ENCODE measurements at places on chromosomes 7 and 10.

- no peak for DNase-seq
Measured at GRCh38 chr7:30838008-30838407, 66.8 kb downstream of the MINDY4 start.

DNA sequence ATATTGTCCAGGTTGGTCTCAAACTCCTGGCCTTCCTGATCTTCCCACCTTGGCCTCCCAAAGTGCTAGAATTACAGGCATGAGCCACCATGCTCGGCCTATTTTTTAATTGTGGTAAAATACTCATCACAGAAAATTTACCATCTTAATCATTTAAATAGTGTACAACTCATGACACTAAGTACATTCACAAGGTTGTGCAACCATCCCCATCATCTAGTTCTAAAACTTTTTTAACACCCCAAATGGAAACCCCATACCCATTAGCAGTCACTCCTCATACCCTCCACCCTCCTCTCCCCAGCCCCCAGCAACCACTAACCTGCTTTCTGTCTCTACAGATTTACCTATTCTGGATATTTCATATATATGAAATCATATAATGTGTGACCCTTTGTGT, 90.3 kb downstream of the DOCK4 start:
- no peak for DNase-seq

- DNase-seq: no peak
Measured at GRCh38 chr7:102983602-102984001, 70.8 kb downstream of the LRRC17 start.

DNA sequence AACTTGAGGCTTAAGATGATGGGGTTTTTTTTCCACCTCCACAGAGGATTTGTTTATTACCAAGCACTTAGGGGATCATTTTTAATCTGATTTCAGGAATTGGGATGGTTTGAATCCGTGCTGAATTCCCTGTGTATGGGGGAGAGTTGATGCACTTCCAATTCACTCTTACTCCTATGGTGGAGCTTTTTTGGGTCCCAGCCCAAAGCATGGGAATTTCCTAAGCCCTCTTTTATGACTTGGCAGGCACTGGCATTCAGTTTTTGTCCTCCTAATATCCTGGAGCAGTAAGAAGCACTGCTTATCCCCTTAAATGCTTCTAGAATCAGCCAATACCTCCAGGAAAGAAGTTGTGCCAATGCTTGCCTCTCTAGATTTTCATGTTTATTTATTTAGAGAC, 78.7 kb downstream of the HYCC1 start:
- DNase-seq: no peak

DNA sequence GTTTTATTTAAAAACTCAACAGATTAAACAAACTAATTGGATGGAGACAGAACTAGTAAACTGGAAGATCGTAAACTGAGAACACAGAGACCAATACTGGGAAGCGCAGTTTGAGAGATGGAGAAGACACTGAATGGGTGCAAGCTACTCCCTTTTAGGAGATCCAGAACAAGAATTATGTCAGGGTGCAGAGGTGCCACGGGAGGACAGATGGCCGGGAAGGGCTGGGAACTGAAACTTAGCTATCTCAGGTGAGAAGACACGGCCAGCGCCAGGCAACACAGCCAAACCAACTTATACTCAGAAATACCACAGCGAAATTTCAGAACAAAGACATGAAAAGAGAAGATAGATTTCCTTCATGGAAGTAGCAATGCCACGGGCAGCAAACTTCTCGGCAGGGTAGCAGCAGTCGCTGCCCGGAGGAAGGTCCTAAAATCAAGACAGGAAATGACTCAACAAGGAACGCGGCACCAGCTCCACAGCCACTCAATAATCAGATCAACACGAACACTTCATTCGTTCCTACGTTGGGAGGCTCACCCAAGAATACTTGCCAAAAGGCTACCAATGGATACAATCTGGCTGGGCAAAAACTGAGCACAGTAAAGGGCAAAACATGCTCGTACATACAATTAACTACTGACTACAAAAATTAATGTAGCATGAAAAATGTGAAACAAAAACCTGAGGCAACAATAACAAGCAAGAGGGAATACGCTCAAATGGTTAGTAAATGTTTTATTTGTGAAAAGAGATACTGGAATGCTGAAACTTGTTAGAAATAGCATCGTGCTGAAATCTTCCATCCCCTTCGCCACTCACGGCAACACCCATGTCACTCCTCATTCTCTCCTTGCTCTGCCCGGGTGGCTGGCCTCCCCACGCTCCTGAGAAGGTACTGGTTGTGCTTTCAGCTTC, 2.2 kb upstream of the LRRC27 start:
- DNase-seq: no peak

DNA sequence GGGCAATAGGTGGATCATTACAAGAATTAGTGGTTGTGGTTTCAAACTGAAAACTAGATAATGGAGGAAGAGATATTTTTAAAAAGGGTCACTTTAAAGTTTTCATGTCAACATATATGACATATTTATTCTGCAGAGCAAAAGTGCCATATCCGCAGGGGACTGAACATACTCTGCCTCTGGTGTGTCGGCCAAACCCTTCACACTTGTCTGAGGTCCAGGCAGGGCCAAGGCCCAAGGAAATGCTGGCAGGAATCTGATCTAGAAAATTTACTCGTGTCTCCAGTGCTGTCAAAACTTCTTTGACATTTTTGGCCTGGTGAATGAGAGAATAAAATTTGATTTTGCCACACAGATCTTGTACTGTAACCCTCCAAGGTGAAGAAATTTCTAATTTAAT, 562.3 kb downstream of the CCSER2 start:
- no peak for DNase-seq

- no peak for DNase-seq
Measured at GRCh38 chr10:9175200-9175599, 1120.7 kb downstream of the GATA3 start.

DNA sequence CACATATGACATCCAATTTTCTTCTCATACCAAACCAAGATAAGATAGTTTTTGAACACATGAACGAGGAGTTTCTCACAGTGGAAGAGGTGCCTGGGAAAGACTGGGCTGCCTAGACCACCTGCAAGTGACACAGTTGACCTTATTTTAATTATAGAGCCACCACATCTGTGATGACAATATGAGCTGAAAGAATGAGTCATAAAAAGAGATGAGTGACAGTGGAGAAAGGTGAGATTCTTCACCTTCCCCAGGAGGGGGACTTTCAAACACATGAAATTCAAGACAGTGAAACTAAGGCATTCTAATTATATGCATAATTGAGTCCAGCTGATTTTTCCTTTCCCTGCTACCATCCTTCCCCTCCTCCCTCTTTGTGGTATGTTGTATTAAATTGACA, 475.5 kb downstream of the NXPH1 start:
- no peak for DNase-seq

- no peak for DNase-seq
Measured at GRCh38 chr7:16719699-16720098, 33.9 kb upstream of the TSPAN13 start.
